Inflammatory macrophage (primary cell): ENCODE measurements at places on chromosomes 5 and 9.

GRCh38 chr5:61228691-61229280 lies 66.5 kb upstream of the SMIM15 start:
- no peak for DNase-seq

GRCh38 chr9:20568400-20568799 lies 53.9 kb downstream of the MLLT3 start:
- DNase-seq = no peak

- DNase-seq = no peak
Observed at GRCh38 chr9:121182101-121182836, 19.4 kb downstream of the RAB14 start.

DNA sequence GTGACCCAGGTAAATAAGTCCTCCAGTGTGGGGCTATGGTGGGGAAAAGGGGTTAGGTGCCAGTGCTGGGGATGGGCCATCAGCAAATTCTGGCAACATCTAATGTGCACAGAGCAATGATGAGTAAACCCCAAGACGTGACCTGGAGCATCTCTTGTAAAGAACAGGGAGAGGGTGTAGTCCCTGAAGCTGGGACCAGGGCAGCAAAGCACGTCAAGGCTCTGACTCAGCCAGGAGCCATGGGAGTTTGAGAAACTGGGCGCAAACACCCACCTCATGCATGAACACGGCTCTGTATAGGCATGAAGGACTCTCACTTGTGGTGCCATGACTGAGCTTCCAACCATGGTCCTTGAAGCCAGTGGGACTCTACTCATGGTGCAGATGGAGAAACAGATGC lies 51.8 kb downstream of the DUSP1 start:
- DNase-seq = no peak

- no peak for DNase-seq
Observed at GRCh38 chr9:124440786-124441185, 9.5 kb upstream of the ADGRD2 start.

DNA sequence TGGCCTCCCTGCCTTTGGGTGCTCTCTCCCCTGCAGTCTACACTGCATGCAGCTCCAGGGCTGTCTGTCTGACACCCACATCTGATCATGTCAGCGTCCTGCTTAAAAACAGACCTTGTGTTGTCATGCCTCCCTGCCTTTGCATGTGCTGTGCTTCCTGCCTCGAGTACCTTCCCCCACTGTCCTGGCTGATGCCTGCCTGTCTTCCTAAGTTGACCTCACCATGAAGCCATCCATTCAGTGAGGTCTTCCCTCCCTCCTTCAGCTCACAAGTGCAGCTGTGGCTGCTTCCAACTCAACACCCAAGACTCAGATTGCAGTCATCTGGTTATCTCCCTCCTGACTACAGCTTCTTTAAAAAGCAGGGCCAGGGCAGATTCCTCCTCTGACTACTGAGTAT lies 5.5 kb downstream of the ANGPTL2 start:
- DNase-seq = no peak

- DNase-seq = no peak
Observed at GRCh38 chr9:81314490-81314889, 374.9 kb downstream of the TLE1 start.

GRCh38 chr9:69898714-69899209 lies 78.1 kb downstream of the CFAP95 start:
- no peak for DNase-seq

DNA sequence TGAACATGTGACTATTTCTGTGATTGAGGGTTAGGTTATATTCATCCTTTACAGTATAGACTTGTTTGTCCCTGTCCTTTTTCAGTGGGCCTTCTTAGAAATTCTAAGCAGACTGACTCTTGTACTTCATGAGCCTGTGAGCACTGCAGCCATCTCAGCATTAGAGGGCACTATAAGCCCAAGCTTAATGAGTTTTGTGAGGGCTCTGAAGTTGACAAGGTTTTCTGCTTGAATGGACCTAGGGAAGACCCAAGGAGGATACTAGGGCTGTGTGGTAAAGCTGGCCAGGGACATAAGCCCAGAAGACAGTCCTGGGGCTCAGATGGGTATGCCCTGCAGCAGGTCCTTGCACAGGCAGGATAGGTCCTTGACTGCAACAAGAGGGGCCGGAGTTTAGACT lies 126.5 kb downstream of the MRPS30 start:
- DNase-seq = no peak

- DNase-seq = no peak
Observed at GRCh38 chr5:174767670-174768069, 43.3 kb downstream of the MSX2 start.

- no peak for DNase-seq
Observed at GRCh38 chr5:120507800-120508463, 43.8 kb downstream of the PRR16 start.

- no peak for DNase-seq
Observed at GRCh38 chr5:154837009-154837901, 13.1 kb downstream of the FAXDC2 start.

DNA sequence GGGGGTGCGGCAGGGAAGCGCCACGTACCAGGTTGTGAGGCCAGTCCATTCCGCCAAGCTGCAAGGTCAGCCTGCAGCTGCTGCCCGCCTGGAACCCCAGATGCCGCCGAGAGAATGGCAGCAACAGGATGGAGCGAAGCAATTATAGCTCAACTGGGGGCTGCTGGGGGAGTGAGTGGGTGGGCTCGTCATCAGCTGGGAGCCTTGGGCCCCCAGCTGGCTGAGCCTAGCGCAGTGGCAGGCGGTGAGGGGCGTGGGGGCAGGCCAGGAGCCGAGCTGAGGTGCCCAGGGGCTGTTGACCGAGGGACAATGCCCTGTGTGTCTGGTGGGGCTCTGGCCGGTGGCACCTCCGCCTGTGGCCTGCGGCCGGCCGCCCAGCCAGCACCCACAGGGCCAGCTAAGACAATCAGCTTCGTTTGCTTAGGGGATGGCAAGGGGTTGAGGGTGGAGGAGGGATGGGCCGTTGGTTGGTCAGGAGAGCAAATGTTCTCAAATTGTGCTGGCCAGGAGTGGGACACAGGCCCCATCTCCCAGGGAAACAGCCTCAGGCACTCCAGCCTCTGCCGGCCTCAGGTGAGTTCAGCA lies at the start of gene IL17B:
IL17B (minus strand) TSS at position 116 of the 585 bp plus-strand sequence; CDS start at position 49, 67 bp downstream.
- DNase-seq = no peak

GRCh38 chr5:74452856-74453255 lies 187.7 kb downstream of the ENC1 start:
- peak; percentile 74 for DNase-seq

GRCh38 chr9:30673132-30673531 lies 1711.3 kb upstream of the ACO1 start:
- DNase-seq = no peak

GRCh38 chr5:34841816-34842215 lies 2.9 kb downstream of the TTC23L start:
- DNase-seq = no peak

- DNase-seq = no peak
Observed at GRCh38 chr5:516338-516925, 7.8 kb downstream of the SLC9A3 start.

DNA sequence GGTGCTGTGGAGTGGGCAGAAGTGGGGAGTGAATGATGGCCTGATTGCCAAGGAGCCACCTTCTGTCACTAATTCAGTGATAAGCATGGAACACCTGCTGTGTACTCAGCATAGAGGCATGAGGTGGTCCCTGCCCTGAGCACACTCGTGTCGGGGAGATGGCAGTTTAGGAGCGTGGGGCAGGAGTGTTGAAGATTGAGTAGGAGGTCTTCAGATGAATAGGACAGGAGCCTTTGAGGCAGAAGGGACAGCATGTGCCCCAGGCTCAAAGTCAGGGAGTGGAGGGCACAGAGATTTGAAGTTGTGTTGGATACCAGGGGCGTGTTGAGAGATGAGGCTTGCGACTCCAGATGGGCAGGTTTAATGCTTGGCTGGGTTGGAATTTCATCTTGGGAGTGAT lies 55.0 kb downstream of the ZNF618 start:
- no peak for DNase-seq

GRCh38 chr9:87581513-87581912 lies 83.8 kb downstream of the DAPK1 start:
- DNase-seq = peak; percentile 79

DNA sequence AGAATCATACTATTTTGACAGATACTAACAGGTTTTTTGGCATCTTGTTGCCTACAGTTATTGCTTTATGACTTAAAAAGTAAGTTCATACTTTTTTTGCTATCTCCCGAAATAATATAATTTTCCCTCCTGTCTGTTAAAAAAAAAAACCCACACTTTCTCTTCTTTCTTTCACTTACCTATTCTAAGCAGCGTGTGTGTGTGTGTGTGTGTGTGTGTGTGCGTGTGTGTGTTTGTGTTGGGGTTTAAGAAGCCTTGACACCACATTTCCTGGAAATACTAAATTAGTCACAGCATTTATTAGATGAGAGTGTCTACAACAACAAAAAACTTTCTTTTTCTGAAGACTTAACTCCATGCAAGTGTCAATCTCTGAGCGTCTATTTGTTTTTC lies 12.4 kb downstream of the TNFAIP8 start:
- no peak for DNase-seq

- peak; percentile 87 for DNase-seq
Observed at GRCh38 chr5:179803651-179804554, 2.8 kb downstream of the MGAT4B start.

- DNase-seq = no peak
Observed at GRCh38 chr9:71796100-71796767, 27.9 kb upstream of the CEMIP2 start.

- no peak for DNase-seq
Observed at GRCh38 chr5:133509742-133510079, 102.6 kb downstream of the FSTL4 start.

DNA sequence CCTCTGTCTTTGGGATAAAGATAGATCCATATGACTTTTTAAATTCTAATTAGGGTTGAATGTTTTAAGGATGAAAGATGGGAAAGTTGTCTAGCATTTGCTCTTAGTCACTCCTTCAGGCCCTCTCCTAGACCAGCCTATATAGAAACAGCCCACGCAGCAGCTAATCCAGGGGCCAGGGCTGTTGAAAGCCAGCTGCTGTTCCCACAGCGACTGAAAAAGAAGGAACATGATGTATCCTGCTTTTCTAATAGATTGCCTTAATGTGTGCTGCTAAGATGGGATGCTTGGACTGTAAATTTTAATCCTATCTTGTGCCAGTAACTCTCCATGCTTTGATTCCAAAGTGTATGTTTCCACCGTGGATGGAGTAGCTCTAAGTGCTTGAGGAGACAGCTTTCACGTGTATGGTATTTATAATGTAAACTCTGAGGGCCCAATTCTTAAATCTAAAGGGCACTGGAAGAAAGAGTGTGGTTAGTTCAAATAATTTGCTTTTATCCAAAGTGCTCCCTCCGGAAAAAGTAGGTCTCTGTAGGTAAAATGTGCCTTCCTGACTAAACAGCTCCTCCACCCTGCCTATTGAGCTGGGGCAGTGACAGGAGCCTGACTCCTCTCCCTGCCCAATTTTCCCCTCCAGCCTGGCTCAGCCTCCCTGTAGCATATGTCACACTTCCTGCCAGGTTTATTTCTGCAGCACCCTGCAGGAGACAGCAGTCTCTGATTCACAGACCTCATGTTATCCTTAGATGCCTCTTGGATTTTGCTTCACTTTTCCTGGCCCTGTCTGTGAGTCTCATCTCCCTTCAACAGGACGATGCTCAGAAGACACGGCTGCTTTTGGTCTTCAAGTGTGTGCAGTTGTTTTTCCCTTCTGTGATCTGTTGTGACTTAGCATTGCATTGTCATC lies 33.2 kb downstream of the SLC36A1 start:
- peak; percentile 46 for DNase-seq

GRCh38 chr9:74804018-74804385 lies 83.7 kb downstream of the TRPM6 start:
- no peak for DNase-seq

DNA sequence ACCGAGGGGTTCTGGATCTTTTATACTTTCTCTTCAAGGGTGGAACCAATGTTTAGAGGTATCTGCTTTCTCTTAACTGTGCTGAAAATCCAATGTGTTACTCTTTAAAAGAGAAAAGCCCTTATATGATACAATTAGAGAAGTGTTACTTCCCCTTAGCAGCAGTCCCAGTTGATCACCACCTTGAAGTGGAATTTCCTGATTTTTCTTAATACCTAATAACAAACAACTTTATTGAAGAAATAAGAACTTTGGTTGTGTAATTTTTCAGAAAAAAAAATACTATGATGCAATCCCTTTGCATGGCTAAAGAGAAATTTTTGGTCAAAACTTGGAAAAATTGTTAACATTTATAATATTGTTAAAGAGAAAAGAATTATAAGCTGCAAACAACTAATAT lies 24.7 kb downstream of the SLC1A3 start:
- peak; percentile 60 for DNase-seq

- peak; percentile 24 for DNase-seq
Observed at GRCh38 chr5:55575815-55576583, 41.2 kb upstream of the PLPP1 start.

DNA sequence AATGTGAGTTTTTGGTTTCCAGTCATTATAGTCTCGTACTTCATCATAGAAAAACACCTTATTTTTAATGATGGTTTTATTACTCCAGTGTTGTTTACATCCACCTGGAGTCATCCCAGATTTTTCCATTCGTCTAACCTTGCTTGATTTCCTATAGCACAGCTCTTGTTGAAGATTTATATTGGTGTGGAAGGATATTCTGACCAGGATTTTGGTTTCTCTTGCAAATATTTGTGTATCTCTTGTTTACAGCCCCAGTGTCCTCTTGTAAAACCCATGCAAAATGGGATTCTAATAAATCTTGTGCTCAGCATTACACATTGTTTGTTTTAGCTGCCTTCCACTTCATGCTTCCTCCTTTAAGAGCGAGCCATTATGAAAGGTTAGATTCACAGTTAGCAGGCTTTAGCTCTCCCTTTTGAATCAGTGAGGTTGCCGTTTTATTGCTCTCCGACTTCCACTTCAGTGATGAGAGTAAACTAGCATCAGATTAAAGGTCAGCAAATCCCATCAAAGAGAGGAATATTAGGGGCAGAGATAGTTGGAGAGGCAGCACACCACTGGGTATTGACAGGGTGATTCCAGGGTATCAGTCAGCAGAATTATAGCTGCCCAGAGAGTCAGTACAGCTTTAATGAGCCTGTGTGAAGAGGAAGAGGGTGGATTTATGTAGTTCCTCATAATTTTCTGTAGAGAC lies 157.1 kb downstream of the PBX3 start:
- DNase-seq = peak; percentile 51

DNA sequence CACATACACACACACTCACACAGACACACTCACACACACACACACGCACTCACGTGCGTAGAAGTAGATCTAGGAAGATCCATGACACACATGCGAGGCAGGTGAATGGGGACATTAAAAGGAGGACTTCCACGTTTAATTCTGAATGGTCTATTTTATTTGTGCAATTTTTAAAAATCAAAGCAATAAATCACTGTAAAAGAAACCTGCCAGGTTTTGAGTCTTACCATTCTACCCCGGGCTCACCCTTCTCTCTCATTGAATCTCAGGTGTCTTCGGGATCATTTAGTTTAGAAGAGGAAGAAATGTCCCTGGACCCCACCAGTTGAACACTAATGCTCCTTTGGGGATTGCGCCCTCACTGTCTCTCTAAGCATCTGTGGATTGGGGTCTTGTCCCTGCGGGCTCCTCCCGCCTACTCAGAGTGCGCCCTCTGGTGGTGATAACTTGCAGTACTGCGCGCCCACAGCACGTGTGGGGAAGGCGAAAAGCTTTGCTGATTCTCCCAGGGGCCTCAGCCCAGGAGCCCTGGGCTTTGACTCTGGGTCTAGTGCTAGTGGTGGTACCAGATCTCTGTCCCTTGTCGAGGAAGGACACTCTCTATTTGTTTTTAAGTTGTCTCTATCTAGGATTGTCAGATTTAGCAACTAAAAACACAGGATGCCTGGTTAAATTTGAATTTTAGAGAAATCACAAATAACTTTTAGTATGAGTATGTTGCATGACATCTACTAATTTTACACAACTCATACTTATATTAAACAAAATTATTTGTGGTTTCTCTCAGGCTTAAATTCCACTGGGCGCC lies 34.8 kb downstream of the BOD1 start:
- peak; percentile 5 for DNase-seq
